Lower lobe of right lung (tissue), 2 donors: ENCODE measurements at places on chromosomes 2 and 18. TPM values are rescaled to one million over a fixed set of nuclear protein-coding genes. Genes with fewer than 3 reads are reported as not detected.

- peak overlapping the region; percentile 54 for H3K27ac ChIP-seq
- peaks cover 28% of the 10 kb centered on the region for H3K4me1 ChIP-seq
- no peaks in the 10 kb centered on the region for H3K36me3 ChIP-seq
- no peak overlapping the region for H3K4me3 ChIP-seq
- no peaks in the 10 kb centered on the region for H3K27me3 ChIP-seq
These were observed 8.5 kb downstream of the FAM117B start for GRCh38 chr2:202643012-202643858.

DNA sequence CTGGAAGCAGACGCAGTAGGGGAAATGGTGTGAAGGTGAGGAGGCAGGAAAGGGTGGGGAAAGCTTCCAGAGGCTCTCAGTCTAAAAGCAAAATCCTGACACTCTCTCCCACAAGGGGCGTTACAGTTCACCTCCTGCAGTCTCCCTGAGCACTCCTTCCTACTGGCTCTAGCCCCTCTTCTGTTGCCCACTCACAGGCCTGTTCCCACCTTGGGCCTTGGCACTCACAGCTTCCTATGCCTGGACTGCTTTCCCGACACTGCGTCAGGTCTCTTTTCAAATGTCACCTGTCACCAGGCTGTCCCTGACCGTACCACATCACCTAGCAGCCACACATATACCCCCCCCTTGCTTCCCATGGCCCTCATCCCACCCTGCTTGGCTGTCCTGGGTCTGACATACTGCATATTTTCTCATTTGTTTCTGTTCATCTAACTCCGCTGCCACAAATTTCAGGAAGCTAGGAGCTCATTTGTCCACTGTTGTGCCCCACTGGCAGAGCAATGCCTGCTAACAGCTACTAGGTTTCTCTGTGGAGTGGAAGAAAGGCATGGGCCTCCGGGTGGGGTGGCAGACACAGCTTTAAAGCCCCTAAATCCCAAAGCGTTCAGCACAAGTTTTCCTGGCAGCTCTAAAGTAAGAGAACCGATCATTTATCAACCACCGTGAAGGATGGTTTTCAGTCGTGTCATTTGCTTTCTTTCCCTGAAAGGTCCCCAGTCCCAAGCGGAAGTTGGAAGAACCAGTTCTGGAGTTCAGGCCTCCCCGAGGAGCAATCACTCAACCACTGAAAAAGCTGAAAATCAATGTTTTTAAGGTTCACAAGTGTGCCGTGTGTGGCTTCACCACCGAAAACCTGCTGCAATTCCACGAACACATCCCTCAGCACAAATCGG is 118.8 kb downstream of the ZNF532 start:
- no peaks in the 10 kb centered on the region for H3K27me3 ChIP-seq
- H3K36me3 ChIP-seq: peaks cover 57% of the 10 kb centered on the region
- H3K27ac ChIP-seq: no peak overlapping the region
- no peak overlapping the region for H3K4me3 ChIP-seq

GRCh38 chr2:210623506-210623905 is 67.1 kb downstream of the CPS1 start:
- H3K4me1 ChIP-seq: no peaks in the 10 kb centered on the region
- H3K36me3 ChIP-seq: no peaks in the 10 kb centered on the region
- no peak overlapping the region for H3K27ac ChIP-seq
- no peak for DNase-seq

GRCh38 chr2:223585666-223586065 is 16.5 kb downstream of the SCG2 start:
- no peaks in the 10 kb centered on the region for H3K36me3 ChIP-seq
- no peak overlapping the region for H3K27ac ChIP-seq
- H3K27me3 ChIP-seq: no peaks in the 10 kb centered on the region
- H3K4me3 ChIP-seq: no peak overlapping the region

DNA sequence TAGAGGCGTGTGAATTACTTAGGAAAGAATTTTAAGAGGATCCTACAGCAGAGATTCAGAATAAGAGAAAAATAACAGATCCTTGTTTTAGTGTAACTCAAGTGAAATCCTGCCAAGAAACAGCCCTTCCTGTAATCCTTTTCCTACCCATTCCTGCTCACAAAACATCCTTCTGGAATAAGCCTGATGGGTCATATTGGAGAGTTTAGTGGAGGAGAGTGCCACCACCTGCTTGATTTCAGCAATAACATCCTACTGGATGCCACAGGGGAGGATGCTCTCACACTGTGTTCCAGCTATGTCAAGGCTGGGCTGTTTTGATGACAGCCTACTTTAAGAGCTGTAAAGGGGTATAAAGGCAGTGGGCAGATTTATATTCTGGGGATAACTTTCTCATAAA is 54.8 kb upstream of the CCDC178 start:
- no peak overlapping the region for H3K27ac ChIP-seq
- no peaks in the 10 kb centered on the region for H3K4me1 ChIP-seq
- H3K36me3 ChIP-seq: no peaks in the 10 kb centered on the region
- no peak for DNase-seq
- H3K27me3 ChIP-seq: no peaks in the 10 kb centered on the region

DNA sequence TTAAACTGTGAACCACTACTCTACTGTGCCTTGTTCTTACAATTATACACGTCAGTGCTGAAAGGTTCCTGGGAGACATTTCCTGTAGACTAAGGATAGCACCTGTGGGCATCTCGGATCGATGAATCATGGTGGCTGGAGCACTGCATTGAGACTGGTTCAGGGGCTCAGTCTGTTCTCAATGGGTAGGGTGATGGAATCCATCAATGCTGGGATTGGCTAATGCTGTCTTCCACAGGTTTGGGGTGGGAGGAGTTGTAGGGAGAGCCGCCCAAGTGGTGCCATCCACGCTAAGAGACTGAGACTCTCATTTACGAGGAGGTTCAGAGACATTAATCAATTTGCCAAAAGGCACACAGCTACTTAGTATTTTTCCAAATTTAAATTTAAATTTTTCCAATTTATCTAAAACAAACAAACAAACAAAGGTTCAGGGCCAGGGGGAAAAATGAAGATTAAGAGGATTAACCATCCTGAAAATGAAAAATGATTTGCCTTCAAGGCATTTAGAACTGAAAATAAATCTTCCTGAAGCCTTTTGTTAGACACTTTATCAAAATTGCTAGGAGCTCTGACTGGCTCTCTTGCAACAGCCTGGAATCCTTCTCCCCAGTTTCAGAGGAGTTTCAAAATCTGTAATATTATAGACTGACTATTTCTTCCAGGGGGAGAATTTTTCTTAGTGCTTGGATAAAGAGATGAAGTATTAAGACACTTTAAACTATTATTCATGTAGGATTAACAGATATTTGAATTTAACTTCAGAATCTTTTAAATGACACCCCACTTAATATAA is 359.2 kb downstream of the TGIF1 start:
- H3K4me3 ChIP-seq: no peak overlapping the region
- H3K27ac ChIP-seq: no peak overlapping the region
- DNase-seq: no peak
- no peaks in the 10 kb centered on the region for H3K36me3 ChIP-seq
- no peaks in the 10 kb centered on the region for H3K27me3 ChIP-seq

DNA sequence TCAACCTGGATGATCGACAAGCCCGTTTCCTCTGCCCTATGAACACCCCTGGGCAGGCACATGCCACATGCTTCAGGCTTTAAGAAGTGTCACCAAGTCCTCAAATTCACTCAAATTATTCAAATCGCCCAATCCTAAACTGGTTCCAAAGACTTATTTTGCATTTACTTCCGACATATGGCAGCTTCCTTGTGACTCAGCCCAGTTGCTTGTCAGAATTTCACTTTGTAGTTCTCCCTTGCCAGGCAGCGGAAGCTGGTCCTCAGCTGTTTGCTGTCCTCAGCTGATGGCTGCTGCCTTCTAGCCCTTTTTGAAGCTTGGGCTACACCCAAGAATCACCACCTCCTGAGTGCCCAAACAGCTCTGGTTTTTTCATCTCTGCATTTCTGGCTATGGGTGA is 105.4 kb upstream of the LMAN1 start:
- H3K4me3 ChIP-seq: no peak overlapping the region
- H3K27me3 ChIP-seq: no peaks in the 10 kb centered on the region
- H3K36me3 ChIP-seq: no peaks in the 10 kb centered on the region
- no peaks in the 10 kb centered on the region for H3K4me1 ChIP-seq

- H3K4me1 ChIP-seq: peaks cover 52% of the 10 kb centered on the region
- H3K36me3 ChIP-seq: peaks cover 23% of the 10 kb centered on the region
- peak overlapping the region; percentile 57 for H3K27ac ChIP-seq
- no peak for DNase-seq
- H3K4me3 ChIP-seq: no peak overlapping the region
These were observed 49.4 kb upstream of the MCFD2 start for GRCh38 chr2:46964835-46965560.

DNA sequence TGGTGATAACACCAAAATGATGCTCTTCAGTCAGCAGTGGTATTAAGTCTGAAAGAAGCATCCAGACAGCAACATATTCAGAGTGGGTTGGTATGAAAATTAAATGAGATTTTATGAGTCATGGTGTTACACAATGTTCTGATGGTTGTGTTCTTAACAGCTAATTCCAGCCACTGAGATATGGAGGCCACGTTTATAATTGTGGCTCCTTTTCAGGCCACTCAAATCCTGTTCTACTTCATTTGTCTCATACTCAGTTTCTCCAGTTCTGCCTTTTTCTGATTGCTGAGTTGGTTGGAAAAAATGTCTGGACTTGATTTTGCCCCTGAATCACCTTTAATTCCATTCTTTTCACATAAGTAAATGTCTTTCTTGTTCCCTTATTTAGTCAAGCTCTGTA is 162.7 kb upstream of the COL3A1 start:
- H3K4me3 ChIP-seq: no peak overlapping the region
- no peaks in the 10 kb centered on the region for H3K36me3 ChIP-seq
- no peak for DNase-seq
- H3K27me3 ChIP-seq: no peaks in the 10 kb centered on the region
- no peaks in the 10 kb centered on the region for H3K4me1 ChIP-seq
- H3K27ac ChIP-seq: no peak overlapping the region

- H3K36me3 ChIP-seq: no peaks in the 10 kb centered on the region
- DNase-seq: no peak
- no peak overlapping the region for H3K27ac ChIP-seq
- no peaks in the 10 kb centered on the region for H3K27me3 ChIP-seq
- no peaks in the 10 kb centered on the region for H3K4me1 ChIP-seq
- no peak overlapping the region for H3K4me3 ChIP-seq
These were observed 334.0 kb downstream of the SOCS6 start for GRCh38 chr18:70622622-70623419.

DNA sequence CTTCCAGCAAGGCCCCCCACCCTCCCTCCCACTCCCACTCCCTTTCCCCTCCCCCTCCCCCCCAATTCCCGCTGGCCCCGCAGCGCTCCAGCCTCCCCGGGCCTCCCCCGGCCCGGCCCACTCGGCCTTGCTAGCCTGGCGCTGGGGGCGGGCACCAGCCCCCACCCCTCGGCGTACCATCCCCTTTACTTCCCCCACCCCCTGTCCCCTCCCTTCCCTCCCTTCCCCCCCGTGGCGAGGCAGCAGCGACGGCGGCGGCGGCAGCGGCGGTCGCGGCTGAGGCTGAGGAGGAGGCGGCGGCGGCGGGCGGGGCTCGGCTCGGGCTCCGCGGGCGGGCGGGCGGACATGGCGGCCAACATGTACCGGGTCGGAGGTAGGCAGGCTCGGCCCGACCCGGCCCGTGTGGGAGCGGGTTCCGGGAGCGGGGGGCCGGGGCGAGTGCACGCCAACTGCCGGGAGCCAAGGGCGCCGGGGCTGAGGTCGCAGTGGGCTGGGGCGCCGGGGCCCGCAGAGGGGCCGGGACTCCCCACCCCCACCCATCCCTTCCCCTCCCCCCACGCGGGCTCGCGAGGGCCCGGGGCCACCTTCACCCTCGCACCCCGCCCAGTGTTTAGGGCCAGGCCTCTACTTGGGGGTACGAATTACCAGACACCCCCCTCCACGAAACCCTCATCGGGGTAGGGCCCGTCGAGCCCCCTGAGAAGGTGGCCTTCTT is at the start of gene MTA3:
Gene MTA3 (plus strand): TSS at position 232 of the 715 bp plus-strand sequence. CDS start 114 bp downstream, at position 346.
- peaks cover 3% of the 10 kb centered on the region for H3K36me3 ChIP-seq
- H3K4me1 ChIP-seq: peaks cover 15% of the 10 kb centered on the region
- H3K27ac ChIP-seq: peak within 1 kb of the TSS; percentile 84
- peak within 1 kb of the TSS; percentile 88 for H3K4me3 ChIP-seq
- no peaks in the 10 kb centered on the region for H3K27me3 ChIP-seq

DNA sequence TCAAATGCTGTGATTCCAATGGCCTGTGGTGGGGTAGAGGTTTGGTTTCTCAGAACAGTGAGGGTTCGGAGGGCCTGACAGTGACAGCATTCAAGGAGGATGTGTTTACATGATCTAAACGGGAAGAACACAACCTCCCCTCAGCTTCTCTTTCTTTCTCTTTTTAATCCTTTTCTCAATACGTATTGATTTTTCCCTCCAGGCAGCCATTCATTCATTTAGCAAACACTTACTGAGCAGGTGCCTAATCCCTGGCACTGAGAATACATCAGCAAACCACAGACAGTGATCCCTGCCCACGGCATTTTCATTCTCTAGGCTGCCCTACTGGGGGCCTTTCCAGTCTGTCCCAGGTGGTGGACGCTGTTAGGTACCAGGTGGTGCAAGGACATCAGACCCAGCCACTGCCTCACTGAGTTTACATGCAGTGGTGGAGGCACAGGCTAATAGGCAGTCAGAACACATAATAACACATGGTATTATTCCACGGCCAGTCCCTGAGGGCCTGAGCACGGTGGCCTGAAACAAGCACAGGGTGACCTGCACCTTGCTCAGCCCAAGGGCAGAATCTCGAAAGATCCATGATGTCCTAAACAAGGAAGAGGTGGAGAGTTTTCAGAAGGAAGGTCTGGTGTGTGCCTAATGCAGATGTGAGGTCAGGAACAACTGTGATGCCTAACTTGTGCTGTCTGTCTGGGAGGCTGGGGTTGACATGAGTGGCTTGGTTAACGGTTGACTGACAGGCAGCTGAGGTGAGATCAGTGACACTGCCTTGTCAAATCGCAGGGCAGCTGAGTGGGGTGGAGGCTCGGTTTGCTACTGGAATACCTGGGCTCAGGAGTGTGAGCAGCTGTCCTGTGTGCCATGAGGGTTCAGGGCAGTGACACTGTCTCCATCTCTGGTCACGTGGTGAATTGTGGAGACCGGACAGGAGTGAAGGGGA is 785.5 kb upstream of the HS6ST1 start:
- no peaks in the 10 kb centered on the region for H3K27me3 ChIP-seq
- H3K36me3 ChIP-seq: no peaks in the 10 kb centered on the region
- H3K4me1 ChIP-seq: no peaks in the 10 kb centered on the region
- DNase-seq: no peak

DNA sequence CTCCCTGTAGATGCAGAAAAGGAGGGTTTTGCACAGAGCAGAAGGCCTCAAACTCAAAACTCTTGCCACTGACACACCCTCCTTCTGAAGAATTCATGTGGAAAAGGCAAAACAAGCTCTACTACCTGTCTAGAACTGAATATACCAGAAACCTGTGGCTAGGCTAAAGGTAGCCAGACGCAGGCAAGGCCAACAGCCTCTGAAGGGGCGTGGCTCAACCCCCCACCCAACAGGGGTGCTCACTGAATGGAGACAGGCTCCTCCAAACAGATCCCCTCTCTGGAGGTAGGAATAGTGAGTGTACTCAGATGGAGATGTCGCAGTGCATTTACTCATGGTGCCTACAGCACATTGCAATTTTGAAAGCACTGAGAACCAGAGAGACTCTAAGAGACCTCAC is 3.0 kb upstream of the STK17B start:
- DNase-seq: no peak
- H3K27me3 ChIP-seq: no peaks in the 10 kb centered on the region
- no peak overlapping the region for H3K4me3 ChIP-seq
- H3K4me1 ChIP-seq: peaks cover 17% of the 10 kb centered on the region
- H3K27ac ChIP-seq: no peak overlapping the region

PLEK gene
- 42.1 TPM for total RNA-seq

ACTR1B gene
- total RNA-seq: 56.0 TPM

ACOXL gene
- 38.5 TPM for total RNA-seq
